ENCODE measurements at places on chromosomes 2 and 18.

- no peak for DNase-seq
Observed at GRCh38 chr2:194714541-194714940, 942.5 kb upstream of the SLC39A10 start.

- DNase-seq: no peak
Observed at GRCh38 chr2:185793532-185794345, 55.1 kb downstream of the FSIP2 start.

GRCh38 chr2:237939251-237939650 lies 27.6 kb upstream of the UBE2F start:
- DNase-seq: no peak

DNA sequence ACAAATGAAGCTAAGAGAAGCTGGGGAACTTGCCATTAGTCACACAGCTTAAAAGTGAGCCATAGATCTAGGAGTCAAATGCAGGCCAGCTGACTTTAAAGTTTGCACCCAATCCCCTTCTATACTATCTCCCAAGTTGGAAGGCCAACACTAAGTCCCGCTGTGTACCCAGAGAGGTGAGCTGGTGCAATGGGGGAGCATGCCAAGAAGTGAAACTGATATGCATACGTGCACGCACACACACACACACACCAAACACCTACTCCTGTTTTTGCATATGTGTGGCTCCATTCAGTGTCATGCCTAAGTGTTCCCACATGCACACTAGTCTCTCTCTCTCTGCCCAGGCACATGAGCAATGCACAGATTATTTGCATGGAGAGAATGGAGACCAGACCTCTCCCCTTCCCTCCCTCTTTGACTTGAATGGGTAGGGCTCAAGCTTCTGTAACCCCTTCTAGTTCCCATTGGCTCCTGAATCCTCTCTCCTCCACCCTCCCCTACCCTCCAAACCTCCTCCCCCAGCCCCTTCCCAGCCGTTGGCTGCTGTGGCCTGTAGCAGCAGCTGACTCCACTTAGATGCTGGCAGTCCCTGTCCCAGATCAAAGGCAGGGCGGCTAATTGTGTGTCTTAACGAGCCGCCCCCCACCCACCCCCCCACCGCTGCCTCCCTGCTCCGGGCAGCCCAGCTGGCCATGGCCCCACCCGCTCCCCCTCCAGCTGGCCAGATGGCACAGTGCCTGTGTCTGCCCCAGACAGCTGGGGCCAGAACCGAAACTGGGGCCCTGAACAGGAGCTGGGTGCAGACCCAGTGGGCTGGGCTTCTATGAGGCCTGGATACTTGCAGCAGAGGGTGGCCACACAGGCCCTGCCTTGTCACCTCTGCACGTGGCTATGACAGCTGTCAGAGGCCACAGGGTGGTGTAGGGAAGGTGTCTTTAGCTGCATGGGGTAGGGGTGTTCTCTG lies 5.6 kb downstream of the WNT10A start:
- DNase-seq: no peak

DNA sequence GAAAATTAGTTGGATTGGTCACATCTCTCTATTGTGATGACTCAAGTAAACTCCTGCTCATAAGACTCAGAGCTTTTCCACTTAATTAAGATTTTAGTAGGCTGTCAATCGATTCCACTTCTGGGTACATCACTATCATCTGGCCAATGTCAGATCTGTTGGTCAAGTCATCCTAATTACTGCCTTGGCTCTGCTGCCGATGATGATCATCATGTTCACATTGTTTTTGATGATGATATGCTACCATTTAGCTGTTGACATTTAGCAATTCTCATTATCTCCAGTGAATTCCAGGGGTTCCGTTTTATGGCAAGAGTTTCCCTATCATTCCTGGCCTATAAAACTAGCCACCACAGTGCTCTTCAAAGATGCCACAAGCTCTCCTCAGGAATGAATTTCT lies 253.4 kb downstream of the IKZF2 start:
- DNase-seq: no peak

- no peak for DNase-seq
Observed at GRCh38 chr2:33123216-33123615, 176.5 kb downstream of the LTBP1 start.

- DNase-seq: no peak
Observed at GRCh38 chr2:37737507-37737906, 66.1 kb upstream of the CDC42EP3 start.

GRCh38 chr2:234240917-234241316 lies 190.4 kb downstream of the SPP2 start:
- DNase-seq: no peak

All from CD4-positive, alpha-beta T cell treated with Interleukin-4 for 1 hour (primary cell).